Retinal pigment epithelial cell (primary cell): ENCODE measurements at places on chromosomes 7 and 10.
A peak's percentile ranks its signal among the peaks of the same experiment; 100 is the strongest.

- DNase-seq = no peak
These were observed 9.2 kb downstream of the AGR2 start for GRCh38 chr7:16795624-16796023.

DNA sequence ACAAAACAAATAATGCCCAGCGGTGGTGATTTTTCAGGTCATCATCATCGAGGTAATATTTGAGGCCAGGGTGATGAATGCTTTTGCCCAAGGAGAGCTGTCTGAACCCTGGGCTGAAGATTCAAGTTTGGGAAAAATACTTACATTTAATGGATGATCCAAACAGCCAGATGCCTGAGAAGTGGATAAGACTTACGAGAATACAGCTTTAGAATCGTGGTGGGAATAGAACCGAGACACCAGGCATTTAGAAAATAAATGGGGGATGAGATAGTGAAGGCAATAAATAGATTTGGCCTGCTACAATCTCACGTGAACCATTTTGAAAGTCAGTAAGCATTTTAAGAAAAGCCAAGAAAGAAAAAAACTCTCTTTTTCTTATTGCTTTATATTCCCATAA is 12.2 kb upstream of the PROSER2 start:
- no peak for DNase-seq

GRCh38 chr7:67445728-67446127 is 449.1 kb downstream of the TYW1 start:
- DNase-seq = no peak

- DNase-seq = no peak
These were observed 386.0 kb downstream of the RPS24 start for GRCh38 chr10:78419481-78420265.

GRCh38 chr10:120421250-120421649 is 35.8 kb upstream of the PLPP4 start:
- DNase-seq = no peak

DNA sequence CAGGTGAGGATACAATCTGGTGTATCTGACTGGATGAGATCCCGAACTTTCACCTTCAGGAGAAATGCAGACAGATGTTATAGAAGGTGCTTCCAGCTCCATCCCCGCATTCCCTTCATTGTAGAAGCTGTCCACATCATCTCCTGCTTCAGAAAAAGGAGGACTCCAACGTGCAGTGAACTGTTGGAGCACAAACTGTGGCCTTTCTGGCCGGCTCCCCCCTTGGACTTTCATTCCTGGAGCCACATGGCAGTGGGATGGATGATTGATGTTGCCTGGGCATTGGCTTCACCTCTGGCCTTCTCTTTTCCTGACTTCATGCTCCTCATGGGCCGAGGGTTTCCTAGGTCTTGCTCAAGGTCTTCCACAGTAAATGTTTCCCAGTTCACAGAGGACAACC is 29.6 kb upstream of the ZNF273 start:
- no peak for DNase-seq

- no peak for DNase-seq
These were observed 30.3 kb upstream of the ZNF438 start for GRCh38 chr10:31061941-31062340.

DNA sequence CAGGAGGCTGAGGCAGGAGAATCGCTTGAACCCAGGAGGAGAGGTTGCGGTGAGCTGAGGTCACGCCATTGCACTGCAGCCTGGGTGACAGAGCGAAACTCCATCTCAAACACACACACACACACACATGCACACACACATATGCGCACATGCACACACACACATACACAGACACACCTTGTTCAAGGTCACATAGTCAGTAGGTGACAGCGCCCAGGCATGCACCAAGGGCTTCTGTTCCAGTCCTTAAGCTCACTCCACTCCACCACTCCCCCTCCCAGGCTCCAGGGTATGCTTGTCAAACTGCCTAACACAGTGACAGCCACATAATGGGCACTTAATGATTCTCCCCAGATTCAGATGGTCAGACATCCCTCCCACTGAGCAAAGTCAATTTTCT is 37.0 kb downstream of the KCNMA1 start:
- DNase-seq = no peak

GRCh38 chr10:79106256-79107050 is 37.7 kb downstream of the ZMIZ1 start:
- DNase-seq = no peak

DNA sequence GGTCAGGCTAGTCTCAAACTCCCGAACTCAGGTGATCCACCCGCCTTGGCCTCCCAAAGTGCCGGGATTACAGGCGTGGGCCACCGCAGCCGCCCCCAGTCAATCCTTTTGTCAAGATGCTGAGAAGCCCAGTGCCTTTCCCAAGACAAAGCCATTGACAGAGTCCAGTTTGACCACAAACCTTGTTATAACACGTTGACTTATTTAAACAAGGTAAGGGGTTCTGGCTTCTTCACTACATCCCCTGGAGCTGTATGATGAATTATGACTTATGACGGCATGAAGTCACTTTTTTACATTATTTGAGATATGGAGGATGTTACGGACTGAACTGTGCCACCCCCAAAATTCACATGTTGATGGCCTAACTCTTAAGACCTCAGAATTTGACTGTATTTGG is 5.8 kb upstream of the SEC61G start:
- no peak for DNase-seq

DNA sequence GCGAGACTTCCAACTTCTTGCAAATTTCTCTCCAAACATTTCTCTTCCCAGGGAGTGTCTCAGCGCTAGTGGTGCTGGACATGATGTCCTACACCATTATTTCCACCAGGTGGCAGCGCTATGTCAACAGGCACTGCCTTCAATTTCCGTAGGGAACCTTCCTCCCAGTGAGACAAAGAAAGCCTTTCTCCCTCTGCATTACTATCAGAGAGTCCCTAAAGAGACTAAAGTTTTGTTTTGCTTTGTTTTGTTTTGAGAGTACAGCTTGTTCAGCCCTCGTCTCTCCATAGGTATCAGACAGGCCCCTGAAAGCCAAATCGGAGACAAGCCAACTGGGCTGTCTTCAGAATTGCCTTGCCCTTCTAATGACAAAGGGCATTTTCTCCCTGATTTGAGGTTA is 44.2 kb upstream of the GGCT start:
- DNase-seq = no peak

GRCh38 chr7:155066417-155066950 is 3.6 kb upstream of the HTR5A start:
- peak; percentile 8 for DNase-seq

- no peak for DNase-seq
These were observed 603.1 kb upstream of the LRRTM3 start for GRCh38 chr10:66322777-66323176.

DNA sequence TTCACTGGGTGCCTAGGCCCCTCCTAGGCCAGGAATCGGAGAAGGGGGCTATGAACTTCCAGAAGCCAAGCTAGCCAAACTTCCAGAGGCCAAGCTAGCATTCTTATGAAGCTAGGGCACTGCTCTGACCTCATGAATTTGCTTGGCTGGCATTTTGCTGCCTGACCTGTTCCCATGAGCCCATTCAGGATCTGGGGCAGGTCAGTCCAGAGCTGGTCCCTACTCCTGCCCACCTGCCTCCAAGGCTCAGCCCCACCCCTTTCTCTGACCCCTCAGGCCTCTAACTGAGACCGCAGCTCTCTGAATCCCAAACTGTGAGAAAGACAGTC is 1.3 kb upstream of the PPIF start:
- DNase-seq = no peak

DNA sequence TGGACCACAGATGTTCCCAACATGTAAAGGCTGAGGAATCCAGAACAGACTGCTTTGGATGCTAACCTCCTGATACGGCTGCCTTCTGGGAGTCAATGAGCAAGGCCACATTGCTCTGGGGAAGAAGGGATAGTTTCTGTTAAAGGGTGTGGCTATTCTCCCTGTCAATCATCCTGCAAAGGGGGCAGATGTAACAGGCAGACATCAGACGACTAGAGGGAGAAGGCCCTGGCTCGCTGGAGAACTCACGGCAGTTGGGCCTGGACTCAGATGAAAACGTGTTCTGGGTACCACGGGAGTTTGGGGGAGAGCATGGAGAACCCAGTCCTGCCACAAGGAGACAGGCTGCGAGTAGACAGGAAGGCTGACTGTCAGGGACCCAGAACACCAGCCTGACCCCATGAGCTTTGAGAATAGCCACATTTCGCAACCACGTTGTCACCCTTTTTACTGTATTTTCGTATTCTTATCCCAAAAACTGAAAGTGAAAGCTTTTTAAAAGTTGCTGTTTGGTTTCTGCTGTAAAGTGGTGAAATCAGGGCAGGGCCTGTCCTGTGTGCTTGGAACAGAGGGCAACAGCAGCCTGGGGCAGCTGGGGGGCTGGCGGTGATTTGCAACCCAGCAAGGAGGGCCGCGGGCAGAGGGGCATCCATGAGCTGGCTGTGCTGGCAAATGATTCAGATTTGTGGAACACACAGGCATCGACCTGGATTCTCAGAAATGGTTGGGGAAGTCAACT is 95.3 kb downstream of the MYOF start:
- DNase-seq = no peak

DNA sequence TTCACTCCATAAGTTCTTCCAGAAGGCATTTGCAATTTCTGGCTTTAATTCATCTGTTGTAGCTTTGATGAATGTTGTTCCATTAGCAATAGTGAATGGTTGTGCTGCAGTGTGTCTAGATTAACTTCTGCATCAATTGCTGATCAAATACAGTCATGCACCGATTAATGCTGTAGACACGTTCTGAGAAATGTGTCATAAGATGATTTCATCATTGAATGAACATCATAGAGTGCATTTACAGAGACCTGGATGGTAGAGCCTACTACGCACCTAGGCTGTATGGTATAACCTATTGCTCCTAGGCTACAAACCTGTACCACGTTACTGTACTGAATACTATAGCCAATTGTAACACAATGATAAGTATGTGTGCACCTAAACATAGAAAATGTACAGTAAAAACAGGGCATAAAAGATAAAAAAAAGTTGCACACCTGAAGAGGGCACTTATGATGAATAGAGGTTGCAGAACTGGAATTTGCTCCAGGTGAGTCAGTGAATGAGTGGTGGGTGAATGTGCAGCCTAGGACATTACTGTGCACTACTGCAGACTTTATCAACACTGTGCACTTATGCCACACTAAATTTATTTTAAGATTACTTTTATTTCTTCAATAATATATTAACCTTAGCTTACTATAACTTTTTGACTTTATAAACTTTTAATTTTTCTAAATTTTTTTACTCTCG is 170.7 kb downstream of the HERPUD2 start:
- no peak for DNase-seq

DNA sequence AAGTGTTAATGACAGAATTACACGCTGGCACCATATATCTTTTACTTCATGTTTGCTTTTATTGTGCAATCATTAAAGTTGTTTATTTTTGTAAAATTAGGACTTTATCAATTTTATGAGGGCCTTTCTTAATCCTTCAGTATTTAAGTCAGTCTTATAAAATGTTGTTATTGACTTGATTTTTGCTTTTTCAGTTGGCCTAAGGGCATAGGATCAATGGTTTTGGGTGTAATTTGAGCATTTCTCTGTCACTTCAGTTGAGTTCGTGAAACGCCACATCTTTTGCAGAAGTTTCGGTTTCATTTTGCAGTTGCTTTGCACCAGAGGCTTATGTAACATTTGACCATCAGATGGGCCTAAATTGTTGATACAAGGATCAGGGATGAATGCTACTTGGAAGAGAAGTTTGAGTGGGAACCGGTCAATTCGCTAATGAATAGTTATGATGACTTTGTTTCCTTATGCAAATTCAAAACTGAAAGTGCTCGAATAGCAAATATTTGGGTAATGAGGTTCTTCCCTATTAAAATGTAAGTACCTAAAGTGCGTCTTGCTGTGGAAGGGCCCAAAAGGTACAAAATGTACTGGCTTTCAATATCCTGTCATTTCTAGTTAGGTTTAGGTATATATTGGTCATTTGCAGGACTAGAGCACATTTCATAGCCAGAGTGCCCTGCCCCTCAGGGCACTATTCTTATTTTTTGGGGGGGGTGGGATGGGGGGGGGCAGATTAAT is 340.9 kb downstream of the LRMDA start:
- DNase-seq = no peak

GRCh38 chr10:33307835-33308234 is 26.6 kb downstream of the NRP1 start:
- no peak for DNase-seq
